Adipocyte (in vitro differentiated cells): ENCODE measurements at places on chromosomes 12 and 14.

DNA sequence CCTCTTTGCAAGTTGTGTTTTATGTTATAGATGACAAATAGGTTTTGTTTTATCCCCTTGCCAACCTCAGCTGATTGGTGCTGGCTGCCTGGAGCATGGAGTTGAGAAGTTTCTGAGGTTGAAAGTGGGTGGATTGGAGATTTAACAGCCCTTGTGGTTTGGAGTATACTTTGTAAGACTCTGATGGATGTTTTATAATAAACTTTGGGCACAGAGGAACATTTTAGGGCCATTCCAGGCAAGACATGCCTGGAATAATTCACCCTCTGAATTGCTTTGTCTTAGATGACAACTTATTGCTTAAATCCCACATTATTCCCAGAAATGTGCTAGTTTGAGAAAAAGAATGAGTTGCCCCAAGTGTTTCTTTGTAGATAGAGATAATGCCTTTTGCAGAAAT is 158.9 kb downstream of the SLC5A8 start:
- DNase-seq: no peak

GRCh38 chr14:29821661-29822429 is 105.8 kb downstream of the PRKD1 start:
- peak; percentile 55 for DNase-seq

GRCh38 chr14:67167420-67168109 is 21.7 kb upstream of the GARIN2 start:
- DNase-seq: peak; percentile 17

- no peak for DNase-seq
Observed at GRCh38 chr12:68633614-68634558, 23.2 kb downstream of the RAP1B start.

GRCh38 chr14:100988956-100989355 is 85.4 kb upstream of the RTL1 start:
- no peak for DNase-seq

GRCh38 chr12:40313928-40314327 is 89.1 kb downstream of the LRRK2 start:
- no peak for DNase-seq

DNA sequence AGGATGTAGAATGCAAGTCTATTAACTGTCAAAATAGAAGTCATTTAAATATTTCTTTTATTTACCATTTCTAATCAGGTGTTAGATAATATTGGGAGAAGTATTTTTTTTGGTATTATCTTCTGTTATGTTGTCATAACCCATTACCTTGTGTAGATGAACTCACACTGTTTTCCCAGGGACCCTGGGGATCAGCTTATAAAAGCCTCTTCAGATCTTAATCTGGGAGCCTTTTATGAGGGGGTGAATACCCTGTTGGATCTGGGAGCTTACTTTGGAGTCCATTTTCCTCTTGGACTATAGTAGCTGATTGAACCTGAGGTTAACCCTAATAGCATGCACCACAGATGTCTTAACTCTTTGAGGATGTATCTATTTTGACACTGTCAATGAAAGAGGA is 176.3 kb upstream of the ATP2B1 start:
- no peak for DNase-seq

DNA sequence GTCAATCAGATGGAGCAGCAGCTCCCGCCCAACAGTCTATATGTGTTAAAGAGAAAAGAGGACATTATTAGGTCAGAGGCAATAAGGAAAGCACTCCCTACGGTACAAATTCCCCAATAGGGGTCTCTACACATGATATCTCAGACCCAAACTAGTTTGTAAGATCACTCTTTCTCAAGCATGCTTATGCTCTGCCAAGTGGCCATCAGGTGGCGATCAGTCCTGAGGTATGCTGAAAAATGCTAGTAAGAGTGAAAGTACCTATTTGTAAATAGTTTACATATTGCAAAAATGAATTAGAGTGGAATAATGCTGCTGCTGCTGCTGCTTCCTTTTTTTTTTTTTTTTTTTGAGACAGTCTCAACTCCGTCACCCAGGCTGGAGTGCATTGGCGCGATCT is 61.0 kb downstream of the CPM start:
- DNase-seq: no peak

DNA sequence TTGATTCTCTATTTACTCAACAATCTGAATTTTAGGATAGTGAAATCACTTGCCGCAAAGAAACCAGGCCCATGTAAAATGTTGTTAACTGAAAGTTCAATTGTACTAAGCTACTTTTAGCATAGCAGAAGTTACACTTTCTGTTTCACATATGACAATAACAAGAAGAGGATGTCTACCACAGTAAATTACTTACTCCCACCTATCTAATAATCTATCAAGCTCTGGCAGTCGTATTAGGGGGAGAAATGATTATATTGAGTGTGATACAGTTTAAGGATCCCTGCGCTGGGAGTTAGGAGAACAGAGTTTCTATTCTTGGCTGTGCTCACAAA is 66.5 kb upstream of the CAND1 start:
- DNase-seq: no peak

DNA sequence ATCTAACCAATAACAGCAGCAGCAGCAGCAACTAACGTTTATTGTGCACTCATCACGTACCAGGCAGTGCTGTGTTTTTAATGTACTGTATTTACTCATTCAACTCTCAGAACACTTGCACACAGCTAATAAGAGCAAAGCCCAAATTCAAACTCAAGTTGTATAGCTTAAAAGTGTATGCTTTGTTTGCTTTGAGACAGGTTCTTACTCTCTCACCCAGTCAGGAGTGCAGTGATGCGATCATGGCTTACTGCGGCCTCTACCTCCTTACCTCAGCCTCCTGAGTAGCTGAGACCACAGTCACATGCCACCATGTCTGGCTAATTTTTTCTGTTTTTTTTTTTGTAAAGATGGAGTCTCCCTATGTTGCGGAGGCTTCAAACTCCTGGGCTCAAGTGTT is 105.4 kb downstream of the PAPLN start:
- DNase-seq: no peak

DNA sequence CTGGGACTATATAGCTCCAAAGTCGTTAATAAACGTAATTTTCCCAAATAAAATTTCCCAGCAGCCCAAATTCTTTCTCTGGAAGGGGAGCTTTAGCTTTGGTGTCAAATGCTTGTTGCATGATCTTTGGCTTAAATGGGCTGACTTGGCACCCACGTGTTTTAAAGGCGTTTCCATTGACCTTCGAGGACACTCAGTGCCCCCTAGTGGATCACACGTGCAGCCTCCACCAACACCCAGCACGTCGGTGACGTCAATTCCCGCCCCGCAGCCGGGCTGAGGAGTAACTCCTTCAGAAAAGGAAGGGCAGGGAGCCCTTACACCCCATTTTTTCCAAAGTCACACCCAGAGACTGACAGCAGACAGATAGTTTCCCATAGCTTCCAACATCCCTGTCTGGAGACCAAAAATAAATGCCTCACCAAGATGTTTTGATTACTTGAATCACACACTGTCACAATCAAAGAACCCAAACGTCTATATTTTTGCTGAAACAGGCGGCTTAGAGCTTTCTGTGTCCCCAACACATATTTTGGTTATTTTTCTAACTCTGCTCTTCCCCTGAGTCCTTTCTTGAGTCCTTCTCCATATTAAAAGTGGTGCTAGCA is 707.9 kb downstream of the AACS start:
- no peak for DNase-seq

DNA sequence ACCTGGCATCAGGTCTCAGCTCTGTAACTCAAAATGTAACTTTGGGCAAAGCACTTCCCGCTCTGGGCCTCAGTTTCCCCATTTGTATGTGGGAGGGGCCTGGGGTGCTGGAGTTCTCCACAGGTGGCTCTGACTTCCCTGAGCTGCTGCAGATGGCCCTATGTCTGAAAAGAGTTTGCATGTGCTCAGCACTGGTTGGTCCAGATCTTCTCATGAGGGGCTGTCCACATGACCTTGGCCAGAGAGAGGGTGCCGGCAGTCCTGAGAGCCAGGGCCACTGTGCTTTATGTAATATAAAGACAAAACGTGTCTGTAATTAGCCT is 7.2 kb upstream of the CACNA2D4 start:
- no peak for DNase-seq

GRCh38 chr12:65923228-65923627 is 98.9 kb downstream of the HMGA2 start:
- DNase-seq: no peak

- no peak for DNase-seq
Observed at GRCh38 chr12:28946361-28946760, 202.7 kb upstream of the FAR2 start.

DNA sequence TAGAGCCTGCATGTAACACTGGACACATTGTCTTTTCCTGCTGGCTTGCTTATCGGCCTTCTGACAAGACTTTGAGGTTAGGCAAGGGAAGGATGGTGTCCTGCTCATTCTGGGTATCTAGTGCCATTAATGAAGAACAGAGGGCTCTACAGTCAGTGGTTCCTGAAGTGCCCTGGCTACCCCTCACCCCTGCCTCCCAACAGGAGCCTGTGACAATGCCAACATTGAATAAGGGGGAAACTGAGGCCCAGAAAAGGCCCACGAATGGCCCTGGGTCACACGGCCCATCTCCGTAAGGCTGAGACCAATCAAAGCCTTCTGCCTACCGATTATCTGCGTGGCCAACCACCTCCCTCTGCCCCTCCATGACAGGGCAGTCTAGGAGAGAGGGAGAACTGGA is 2.1 kb downstream of the IFI27L2 start:
- DNase-seq: no peak

- DNase-seq: no peak
Observed at GRCh38 chr12:22262309-22262708, 72.2 kb downstream of the ST8SIA1 start.

DNA sequence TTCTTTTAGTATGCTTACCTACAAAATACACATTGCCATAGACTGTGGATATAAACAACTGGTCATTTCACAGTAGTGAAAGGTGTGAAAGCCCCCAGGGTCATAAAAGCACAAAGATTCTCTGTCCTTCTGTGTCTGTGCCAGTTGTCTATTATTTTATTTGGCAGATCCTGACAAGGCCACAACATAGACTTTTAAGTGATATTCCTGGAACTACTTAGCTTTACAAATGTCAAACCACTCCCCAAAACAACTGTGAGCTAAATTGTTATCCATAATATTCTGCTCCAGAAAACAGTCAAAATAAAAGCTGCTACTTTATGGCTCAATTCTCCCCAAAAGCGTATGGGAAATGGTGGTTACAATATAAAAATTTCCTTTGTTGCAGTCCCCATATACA is 172.1 kb downstream of the SEC23A start:
- DNase-seq: no peak

DNA sequence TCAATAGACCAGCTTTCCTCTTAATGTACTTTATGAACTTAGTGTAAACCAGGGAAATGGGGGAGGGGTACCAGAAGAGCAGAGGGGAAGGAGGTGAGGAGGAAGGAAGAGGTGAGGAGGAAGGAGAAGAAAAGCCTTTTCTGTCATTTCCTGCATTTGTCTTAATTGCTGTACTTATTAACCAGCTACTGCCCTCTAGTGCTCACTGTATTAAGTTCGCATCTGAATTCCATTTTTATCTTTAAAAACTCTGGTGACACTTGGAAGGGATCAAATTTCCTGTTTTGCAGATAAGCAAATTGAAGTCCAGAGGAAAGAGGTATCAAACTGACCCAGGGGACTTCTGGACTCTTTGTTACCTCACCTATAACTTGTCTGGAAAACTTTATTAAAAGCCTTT is 22.2 kb downstream of the MANSC1 start:
- DNase-seq: peak; percentile 92

GRCh38 chr12:62259631-62259992 is 592 bp upstream of the USP15 start:
- no peak for DNase-seq

- DNase-seq: peak; percentile 89
Observed at GRCh38 chr12:101414533-101415119, 7.1 kb upstream of the ARL1 start.
